ENCODE measurements at places on chromosomes 11 and 22.

DNA sequence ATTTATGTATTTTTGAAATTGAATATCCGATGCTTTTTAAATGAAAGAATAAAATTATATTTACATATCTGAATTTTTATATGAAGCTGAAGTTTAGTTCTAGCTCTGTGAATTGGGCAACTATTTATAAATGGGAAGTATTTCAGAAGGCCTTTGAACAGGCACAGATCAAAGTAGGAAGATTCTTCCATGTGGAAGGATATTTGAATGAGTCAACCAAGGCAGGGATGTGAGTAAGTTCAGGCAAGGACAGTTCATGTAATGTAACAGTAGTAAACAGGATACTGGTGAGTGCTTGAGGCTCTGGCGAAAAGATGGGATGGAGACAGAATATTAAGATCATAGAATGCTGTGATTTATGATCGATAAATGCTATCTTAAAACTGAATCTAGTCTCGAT, 417.8 kb upstream of the CCDC179 start:
- no peak for DNase-seq

DNA sequence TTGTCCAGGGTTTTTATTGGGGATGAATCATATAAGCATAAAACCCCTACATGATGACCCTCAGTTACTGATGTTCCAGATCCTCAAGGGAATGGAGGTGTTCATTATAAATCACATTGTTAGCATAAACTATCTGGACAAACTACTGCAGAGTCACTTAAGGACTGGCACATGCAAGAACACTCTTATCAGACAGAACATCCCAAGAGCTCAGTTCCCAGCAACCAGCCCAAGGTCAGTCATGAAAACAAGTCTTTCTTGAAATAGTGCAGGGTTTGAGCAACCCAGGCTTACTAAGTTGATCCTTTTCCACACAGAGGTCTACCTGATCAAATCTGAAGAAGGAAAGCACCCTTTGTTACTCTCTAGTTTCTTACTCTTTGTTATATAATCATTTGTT, 13.5 kb upstream of the PTS start:
- DNase-seq: no peak

- no peak for DNase-seq
These were observed 14.1 kb upstream of the FZD4 start for GRCh38 chr11:86969258-86969657.

DNA sequence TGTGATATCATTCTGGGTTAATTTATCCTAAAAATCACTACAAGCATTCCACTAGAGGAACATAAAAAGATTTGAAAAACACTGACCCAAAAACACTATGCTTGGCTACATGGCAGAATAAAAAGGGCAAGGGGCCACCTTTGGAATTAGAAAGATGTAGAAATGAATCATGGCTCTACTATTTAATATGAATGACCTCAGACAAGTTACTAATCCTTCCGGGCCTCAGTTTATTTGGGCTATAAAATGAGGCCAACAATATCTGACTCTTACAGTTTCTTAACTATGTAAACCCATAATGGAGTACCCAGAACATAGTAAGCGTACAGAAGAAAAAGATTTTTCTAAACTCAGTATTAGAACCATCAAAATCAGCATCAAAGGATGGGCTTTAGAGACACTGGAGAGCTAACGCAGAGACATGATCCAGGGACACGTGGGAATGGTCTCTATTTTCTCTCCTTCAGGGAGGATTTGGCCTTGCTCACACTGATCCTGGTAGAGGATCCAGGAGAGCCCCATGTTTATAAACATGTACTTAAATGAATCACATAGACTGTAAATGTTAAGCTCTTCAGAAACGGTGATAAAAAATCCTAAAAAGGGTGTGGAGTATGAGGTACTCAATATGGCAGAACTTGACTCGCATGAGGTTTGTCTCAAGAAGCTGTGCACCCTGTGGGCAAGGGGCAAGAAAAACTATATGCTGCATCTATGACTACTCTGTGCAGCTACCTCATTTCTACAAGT, 288.4 kb upstream of the PITPNB start:
- no peak for DNase-seq

DNA sequence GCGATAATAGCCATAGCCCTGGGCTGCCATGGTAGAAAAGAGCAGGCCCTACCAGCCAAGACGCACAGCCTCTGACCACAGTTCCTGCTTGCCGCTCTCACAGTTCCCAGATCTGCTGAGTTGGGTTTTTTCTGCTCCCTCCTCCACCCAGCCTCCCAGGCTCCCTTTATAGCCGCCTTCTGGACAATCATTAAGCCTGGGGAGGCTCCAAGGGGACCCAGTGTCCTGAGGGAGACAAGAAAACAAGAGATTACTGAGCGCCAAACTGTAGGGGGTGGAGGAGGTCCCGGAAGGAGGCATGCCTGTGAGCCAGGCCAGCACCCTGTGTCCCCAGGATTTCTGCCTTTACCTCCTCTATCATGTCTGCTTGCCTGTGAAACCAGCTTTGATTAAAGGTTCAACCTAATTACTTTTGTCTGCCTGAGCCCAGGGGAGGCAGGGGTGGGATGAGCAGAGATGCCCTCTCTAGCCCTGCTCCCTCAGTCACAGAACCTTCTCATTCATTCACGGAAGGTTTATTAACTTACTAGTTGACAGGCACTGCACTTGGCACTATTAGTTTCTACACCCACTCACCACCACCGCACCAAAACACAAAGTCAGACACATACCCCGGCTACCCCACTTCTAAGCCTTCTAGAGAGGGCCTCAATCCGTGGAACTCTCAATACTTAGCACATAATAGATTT, 1.2 kb downstream of the SLC37A4 start:
- DNase-seq: no peak

DNA sequence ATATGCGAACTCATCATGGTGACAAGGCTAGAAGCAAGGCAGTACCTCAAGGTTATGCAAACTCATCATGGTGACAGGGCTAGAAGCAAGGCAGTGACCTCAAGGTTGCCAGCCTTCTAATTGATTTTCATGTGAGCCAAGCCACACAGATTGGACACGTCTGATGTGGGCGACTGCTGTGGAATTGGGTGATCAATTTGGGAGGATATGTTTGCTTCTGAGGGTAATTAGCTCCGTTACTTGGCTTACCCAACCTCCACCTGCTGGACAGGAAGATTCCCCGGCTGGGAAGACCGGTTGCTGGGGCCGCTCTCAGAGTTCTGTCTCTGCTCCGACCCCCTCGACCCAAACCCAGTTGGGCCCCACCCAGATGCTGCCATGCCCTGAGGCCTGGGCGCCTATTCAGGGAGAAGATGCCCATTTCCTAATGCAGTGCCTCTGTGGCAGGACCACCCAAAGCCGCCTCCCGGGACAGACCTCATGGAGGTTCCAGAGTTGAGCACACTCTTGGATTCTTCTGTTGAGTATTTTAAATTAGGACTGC, 69.9 kb upstream of the SHANK2 start:
- DNase-seq: no peak

DNA sequence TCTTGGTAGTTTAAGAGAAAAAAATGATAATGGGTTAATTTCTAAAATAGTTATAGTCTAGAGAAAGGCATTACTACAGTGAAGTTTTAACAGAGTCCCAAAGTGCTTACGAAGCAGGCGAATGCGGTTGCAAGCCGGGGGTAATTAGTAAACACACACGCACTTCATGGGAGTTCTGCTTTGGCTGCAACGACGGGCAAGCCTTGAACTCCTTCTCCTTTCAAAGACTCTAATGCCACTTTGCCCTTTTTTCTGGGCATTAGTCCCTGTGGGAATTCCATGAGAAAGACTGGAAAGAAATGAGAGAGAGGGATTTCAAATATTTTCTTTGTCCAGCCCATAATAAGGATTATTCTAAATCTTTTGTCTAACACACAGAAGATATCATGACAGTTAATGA, 66.1 kb downstream of the TENM4 start:
- DNase-seq: no peak

DNA sequence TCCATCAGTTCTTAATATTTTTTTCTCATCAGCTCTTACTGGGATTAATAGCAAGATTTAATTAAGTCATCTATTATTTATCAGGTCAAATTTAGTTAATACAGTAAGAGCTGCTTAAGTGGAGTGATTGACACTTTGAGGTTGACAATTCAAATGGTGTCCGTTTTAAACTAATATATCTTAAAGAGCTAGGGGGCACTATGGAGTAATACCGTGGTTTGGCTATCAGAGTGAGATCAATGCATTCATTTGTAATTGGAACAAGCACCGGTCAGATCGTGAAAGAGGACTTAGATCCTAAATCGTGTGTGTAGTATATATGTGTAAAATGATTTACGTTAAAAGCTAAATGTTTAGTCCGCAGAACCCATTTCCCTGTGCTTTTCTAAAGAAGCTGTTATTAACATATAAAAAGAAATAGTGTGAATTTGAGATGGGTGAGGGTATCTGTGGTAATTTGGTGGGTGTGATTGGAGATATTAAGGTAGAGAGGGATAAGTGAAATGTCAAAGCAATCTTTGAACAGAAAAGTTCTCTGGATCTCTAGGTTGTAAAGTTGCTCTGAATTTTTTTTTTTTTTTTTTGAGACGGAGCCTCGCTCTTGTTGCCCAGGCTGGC, 2.3 kb downstream of the SIK2 start:
- DNase-seq: no peak

GRCh38 chr22:36457688-36458450, 23.6 kb downstream of the TXN2 start:
- no peak for DNase-seq

DNA sequence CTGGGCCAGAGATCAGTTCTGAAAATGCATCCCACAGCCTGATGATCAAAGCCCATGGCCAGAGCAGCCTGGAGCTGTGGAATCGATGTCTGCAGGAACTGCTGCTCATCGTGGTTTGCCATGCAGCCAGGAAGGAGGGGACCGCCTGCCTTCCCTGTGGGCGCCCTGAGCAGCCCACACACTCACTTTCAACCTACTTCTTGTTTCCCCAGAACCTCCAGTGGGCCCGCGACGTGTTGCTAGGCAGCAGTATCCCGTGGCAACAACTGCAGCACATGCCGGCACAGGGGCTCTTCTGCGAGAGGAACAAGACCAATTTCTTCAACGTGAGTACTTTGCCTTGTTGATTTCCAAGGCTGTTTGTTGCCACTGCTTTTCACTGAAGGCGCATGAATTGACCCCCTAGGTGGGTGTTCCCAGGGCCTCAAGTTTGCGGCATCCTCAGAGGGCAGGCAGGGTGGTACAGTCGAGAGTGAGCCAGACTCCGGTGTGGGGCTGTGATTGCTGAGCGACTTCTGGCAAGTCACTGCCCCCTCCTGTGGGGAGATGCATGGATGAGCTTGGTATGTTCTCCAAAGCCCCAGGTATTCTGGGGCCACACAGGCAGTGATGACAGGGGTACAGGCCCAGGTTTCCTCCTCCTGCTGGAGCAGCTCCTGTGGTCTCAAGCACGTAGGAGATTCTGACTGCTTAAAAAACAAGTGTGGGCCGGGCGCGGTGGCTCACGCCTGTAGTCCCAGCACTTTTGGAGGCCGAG, 47.0 kb upstream of the SUSD2 start:
- DNase-seq: peak; percentile 69

GRCh38 chr11:13316528-13316961, 39.0 kb downstream of the BMAL1 start:
- no peak for DNase-seq

- DNase-seq: no peak
These were observed 12.2 kb downstream of the TMPRSS13 start for GRCh38 chr11:117916956-117917355.

GRCh38 chr11:30509364-30509763, 76.8 kb downstream of the MPPED2 start:
- no peak for DNase-seq

- no peak for DNase-seq
These were observed 347.9 kb upstream of the NCAM1 start for GRCh38 chr11:112613051-112613972.

- DNase-seq: no peak
These were observed 94.4 kb downstream of the SCN3B start for GRCh38 chr11:123560006-123560405.

DNA sequence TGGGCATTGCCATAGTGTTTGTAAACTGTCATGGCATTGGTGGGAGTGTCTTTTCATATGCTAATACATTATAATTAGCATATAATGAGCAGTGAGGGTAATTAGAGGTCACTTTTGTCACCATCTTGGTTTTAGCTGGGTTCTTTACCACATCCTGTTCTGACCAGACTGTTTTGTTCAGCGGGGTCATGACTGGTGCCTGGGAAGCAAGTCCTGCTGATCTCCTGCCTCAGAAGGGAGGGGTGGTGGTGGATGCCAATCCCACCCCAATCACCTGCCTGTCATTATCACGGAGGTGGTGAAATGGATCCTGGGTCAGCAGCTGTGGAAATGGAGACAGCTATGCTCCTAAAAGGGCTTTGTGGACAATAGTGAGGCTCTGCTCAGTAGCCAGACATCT, 31.2 kb downstream of the IL18 start:
- DNase-seq: no peak

DNA sequence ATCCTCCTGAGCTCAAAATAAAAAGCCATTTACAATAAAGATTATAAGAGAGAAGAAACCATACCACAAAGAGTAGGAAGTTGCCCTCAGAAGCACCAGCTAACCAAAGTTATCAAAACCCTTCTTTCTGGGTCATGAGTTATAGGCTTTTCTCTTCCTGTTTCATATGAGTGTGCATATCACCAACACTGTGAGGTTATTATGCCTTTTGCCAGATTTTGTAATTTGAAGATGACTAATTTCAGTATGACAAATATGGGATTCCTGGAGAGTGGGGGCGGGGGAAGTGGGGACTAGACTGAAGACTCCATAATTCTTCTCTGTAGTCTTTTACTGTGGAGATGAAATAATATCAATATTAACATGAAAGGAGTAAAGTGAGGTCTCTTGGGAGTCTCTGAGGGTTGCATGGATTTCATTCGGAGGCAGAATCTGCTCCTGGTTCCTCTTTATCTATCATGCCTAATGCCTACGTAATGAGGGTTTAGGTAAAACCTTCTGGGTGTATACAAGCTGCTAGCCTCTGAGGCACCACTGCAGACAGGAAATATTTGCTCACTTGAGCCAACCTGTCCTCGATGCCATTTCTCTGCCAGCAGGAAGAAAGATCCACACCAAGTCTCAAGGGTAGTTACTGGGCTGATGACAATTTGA, 2.1 kb downstream of the LPXN start:
- DNase-seq: no peak

- DNase-seq: no peak
These were observed 257.5 kb downstream of the TMEM135 start for GRCh38 chr11:87295237-87295636.

- DNase-seq: no peak
These were observed 44.9 kb upstream of the RBFOX2 start for GRCh38 chr22:36073476-36073875.

- DNase-seq: no peak
These were observed 62.6 kb upstream of the WNT7B start for GRCh38 chr22:46039535-46039934.

DNA sequence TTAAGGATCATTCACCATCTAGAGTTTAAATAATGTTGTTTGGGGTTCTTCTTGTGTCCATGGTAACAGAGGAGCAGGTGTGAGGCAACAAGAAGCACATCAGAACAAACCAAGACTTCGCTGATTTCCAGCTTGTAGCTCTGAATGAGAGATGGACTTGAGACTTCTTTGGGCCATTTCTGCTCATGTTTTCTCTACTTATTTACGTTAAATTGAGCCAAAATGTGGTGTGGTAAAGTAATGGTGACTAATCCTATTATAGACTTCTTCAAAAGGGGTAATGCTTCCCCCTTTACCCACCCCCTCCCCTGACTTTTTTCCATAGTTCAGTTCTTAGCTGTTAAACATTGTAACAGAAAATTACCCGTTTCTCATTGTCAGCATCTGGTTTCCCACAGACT, 65.2 kb downstream of the CSTPP1 start:
- no peak for DNase-seq

Measured in stimulated activated CD8-positive, alpha-beta memory T cell treated with anti-CD3 and anti-CD28 coated beads, Interleukin-15, amount 100 ng/mL, for 1 hour (primary cell).